PC-3 (cell line): ENCODE measurements at places on chromosomes 3 and 15.

GRCh38 chr3:138477801-138478200, 43.4 kb downstream of the ESYT3 start:
- DNase-seq, result no peak

DNA sequence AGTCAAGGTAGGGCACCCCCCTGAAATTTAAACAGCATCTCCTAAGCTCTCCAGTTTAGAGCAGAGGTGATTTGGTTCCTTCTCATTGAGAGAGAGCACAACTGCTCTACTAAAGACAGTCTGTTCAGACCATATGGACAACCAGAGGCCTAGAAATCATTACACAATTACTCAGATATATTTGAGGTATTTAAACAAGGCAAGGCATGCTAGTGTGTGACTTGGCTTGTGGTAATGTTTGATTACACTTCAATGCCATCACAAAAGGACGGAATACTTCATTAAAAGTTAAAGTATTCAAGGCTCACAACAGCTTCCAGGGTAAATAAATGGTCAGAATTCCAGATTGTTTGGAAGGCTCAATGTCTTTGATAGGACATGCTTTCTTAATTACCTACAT, 110.2 kb downstream of the LRTM1 start:
- no peak for DNase-seq

- no peak for DNase-seq
Measured at GRCh38 chr3:69747511-69748258, 8.4 kb downstream of the MITF start.

- DNase-seq, result no peak
Measured at GRCh38 chr15:92231461-92231860, 162.2 kb upstream of the ST8SIA2 start.

- no peak for DNase-seq
Measured at GRCh38 chr3:119238363-119238762, 2.3 kb downstream of the B4GALT4 start.

GRCh38 chr15:85766001-85766831, 28.5 kb downstream of the KLHL25 start:
- no peak for DNase-seq
